ENCODE measurements at places on chromosomes 4 and X. TPM values are rescaled to one million over a fixed set of nuclear protein-coding genes. Genes with fewer than 3 reads are reported as not detected.

AWAT2 gene
- not detected for total RNA-seq

FAM156A gene
- 23.8 TPM for total RNA-seq

PRDX4 gene
- 267 TPM for total RNA-seq

NEIL3 gene
- 12.1 TPM for total RNA-seq

TRIML2 gene
- total RNA-seq, result 45.0 TPM

VCX3A gene
- total RNA-seq, result not detected

NXF3 gene
- total RNA-seq, result not detected

PCSK1N gene
- total RNA-seq, result 52.0 TPM

BEX3 gene
- total RNA-seq, result 287 TPM

SULT1B1 gene
- total RNA-seq, result 0.02 TPM

RBM47 gene
- total RNA-seq, result 18.7 TPM

VCX3B gene
- not detected for total RNA-seq

CITED1 gene
- 1.2 TPM for total RNA-seq

SOWAHD gene
- total RNA-seq, result not detected

TMPRSS11D gene
- not detected for total RNA-seq

ADAM29 gene
- total RNA-seq, result not detected

C4orf46 gene
- total RNA-seq, result 4.3 TPM
